ENCODE measurements at places on chromosomes 12 and 14.
A peak's percentile ranks its signal among the peaks of the same experiment; 100 is the strongest.

GRCh38 chr12:65171870-65172269 lies 2.5 kb downstream of the LEMD3 start:
- DNase-seq = no peak

DNA sequence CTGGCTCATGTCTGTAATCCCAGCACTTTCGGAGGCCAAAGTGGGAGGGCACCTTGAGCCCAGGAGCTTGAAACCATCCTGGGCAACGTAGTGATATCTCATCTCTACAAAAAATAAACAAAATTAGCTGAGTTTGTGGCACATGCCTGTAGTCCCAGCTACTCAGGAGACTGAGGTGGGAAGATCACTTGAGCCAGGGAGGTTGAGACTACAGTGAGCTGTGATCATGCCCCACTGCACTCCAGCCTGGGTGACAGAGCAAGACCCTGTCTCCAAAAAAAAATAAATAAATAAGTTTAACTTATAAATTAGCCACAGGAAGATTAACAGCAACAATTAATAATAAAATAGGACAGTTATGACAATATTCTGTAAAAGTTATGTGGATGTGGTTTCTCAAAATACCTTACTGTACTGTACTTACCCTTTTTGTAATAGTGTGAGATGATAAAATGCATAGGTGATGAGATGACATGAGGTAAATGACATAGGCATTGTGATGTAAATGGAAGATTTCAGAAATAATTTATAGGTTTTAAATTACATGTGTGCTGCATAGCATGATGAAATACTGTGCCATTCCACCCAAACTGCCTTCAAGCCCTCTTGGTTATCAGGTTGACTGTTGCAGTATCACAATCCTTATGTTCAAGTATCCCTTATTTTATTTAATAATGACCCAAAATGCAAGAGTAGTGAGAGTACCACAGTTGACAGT lies 22.0 kb downstream of the USP15 start:
- no peak for DNase-seq

DNA sequence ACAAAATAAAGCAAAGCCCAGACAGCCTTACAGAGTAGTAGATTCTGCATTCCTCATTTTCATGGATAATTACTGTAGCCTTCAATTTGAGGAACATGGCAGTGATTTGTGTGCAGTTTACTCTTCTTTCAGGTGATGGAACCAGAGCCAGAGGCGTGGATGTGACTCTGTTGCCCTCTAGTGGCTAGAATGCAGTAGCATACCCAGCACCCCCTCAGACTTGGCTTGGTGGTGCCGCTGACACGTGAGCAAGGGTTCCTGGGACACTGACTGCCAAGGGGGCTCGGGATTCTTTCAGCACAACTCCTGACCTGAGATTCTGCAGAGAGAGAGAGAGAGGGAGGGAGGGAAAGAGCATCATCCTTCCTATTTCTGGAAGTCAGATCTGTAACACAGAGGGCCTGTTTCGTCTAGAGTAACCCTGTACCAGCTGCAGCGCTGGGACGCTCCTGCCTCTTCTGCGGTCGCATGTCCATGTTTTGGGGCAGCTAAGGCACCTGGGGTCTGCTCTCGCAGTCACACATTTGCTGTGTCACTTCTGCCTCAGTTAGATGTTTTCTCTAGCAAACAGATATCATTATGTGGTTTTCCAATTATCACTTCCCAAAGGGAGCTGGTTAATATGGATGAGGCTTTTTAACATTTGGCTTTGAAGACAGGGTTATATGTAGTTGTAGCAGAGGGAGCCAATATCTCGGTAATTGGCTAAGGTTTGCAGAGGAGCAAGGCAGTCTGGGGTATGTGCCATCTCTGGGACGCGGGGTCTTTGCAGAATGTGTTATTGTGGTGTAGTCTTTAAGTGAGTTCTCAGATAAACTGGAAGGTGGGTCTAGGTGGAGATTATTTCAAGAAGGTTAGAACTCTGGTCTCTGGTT lies 428.1 kb downstream of the NRXN3 start:
- peak; percentile 60 for DNase-seq

DNA sequence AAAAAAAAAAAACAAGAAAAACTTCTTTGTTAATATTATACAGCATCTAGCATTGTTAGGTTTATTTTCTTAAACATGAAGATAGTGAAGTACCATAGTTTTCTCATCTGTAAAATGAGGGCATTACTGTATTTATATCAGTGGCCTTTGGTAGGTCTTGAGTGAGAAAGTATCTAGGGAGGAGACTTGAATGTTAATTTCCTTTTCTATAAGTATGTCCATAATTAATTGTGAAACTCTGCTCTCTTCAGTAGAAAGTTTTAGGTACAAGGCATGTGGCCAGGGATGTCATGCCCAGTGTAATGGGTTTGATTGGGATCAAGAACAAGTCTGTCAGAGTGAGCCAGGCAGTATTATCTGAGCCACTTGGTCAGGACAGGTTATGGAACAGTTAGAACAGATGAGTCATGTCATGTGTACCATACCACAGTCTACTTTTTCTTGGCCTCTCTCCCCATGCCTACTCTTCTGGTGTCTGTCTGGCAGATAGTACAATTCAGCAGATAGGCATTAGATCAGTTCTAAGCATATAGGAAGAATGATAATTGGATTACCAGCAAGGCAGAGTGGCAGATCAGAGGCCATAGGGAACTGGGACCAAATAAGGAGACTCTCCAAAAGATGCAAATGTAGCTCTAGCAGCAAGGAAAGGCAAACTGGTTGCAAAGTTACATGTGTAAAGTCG lies 30.4 kb downstream of the FBXO34 start:
- DNase-seq = peak; percentile 74

GRCh38 chr14:72311516-72311915 lies 379.3 kb downstream of the RGS6 start:
- DNase-seq = no peak
